Activated CD4-positive, alpha-beta memory T cell treated with anti-CD3 and anti-CD28 coated beads for 36 hours (primary cell): ENCODE measurements at places on chromosomes 11 and 22. TPM values are rescaled to one million over a fixed set of nuclear protein-coding genes. Genes with fewer than 3 reads are reported as not detected.

- no peak for DNase-seq
Observed at GRCh38 chr11:100672498-100673033, 14.5 kb upstream of the ARHGAP42 start.

The SLC7A4 gene
- not detected for total RNA-seq

DNA sequence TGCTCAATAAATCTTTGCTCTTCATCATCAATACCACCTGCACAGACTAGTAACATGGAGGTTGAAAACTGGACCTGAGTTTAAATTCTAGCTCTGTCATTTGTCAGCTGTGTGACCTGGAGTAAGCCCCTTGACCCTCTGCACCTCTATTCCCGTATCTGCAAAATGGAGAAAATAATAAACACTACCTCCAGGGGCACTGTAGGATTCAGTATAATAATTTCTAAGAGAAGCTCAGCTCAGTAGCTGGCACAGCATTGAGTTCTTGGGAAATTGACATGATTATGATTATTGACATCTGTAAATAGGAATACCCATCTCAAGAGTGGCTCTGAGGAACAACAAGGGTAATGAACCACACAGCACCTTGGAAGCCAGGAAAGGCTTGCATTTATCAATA is 78.4 kb downstream of the MN1 start:
- no peak for DNase-seq

DNA sequence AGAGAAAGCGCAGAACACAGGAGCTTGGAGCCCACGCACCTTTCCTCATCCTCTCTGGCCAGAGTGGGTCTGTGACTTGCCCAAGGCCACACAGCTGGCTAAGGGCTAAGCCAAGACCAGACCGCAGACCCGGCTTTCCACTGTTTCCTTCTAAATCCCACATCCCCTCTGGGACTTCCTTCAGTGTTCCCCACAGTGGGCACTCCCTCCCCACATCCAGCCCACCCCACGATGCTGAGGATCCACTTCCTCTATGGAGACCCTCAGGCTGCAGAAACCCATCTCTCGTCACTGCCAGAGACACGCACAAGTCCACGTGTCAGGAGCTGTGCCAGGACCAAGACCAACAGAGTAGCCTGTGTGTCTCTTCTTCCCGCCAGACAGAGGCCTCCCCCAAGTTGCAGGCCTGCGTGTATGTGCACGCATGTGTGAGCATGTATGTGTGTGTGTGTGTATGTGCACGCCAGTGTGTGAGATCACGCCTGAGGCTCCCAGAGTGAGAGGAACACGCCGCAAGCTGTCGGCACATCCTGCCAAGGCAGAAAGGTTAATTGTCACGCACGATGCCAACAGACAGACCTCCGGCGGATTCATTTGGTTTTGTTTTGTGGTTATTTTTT is 21.6 kb downstream of the PDGFB start:
- DNase-seq, result no peak

DNA sequence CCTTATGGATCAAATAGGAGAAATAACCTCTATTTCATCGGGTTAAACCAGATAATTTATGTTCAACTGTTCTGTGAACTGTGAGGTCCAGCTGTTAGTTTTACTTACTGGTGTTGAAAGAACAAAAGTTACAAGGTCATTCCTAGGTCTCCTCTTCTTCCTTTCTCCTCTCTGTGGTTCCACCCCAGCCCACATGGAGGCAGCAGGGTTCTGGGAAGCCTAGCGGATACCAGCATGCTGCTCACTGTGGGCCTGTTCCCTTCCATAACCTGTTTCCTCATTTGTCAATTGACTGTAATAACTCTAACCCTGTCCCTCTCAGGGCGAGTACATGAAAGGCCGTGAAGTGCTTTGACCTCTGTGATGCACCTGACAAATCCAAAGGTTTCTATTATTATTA is 27.8 kb downstream of the RELT start:
- peak; percentile 34 for DNase-seq
